Stimulated activated CD8-positive, alpha-beta memory T cell treated with anti-CD3 and anti-CD28 coated beads, Interleukin-7, amount 100 ng/mL, for 1 hour (primary cell): ENCODE measurements at places on chromosomes 4 and X.

DNA sequence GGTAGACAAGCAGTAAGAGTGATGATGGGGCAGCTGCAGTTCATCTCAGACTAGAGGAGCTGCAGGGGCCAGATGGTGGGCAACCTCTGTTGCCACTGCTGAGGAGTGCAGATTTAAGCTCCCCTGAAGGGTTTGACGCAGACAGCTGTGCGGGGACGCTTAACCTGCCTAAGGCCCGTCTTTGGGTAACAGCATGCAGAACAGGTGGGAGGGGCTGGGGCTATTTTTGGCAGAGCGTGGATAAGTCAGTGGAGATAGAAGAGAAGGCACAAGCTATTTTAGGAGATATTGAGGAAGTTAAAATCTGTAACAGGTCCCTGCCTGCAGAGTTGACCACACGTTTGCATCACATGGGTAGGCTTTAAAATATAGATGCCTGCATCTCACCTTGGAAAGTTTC, 10.5 kb downstream of the CD99 start:
- DNase-seq: no peak

DNA sequence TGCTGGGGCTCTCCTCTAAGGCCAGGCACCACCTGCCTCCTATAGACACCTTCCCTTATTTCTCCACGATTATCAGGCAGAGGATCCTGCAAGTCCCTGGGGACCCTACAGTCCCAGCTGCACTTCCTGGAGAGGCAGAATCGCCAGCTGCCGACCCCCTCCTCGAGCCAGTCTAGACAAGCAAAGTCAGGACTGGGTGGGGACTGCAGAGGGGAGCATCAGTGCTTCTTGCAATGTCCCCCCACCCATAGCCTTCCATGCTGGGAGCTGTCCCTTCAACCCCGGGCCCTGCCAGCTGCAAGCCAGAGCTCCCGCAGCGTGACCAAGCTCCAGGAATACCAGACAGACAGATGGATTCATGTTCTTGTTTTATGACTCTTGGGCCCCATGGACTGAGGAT, 1.4 kb upstream of the CRMP1 start:
- DNase-seq: no peak

- DNase-seq: no peak
Observed at GRCh38 chr4:53659737-53660136, 68.5 kb upstream of the LNX1 start.

GRCh38 chrX:132401935-132402334, 86.9 kb downstream of the MBNL3 start:
- no peak for DNase-seq

- no peak for DNase-seq
Observed at GRCh38 chr4:26141911-26142638, 178.7 kb upstream of the RBPJ start.

GRCh38 chr4:89298788-89299152, 8.8 kb downstream of the GPRIN3 start:
- no peak for DNase-seq

DNA sequence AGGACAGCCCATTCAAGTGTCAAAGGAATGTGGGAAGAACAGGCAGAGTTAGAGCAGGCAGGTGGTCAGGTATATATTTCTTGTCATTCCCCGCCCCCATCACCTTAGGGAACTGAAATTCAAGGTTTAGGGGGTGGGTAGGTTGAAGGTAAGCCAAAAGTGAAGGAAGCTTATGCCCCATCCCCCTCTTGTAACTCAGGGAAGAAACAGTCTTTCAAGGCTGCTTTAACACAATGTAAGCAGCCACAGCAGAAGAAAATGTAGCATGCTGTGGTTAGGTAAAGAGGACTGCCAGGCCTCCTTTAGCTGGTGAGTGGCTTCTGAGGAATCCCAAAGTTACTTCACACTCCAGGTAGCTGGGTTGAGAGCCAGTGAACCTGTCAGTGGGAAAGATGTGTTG, 122.3 kb downstream of the RS1 start:
- no peak for DNase-seq

GRCh38 chrX:41591906-41592305, 96.9 kb upstream of the GPR34 start:
- DNase-seq: no peak

- no peak for DNase-seq
Observed at GRCh38 chr4:173696011-173696410, 166.0 kb upstream of the HAND2 start.

DNA sequence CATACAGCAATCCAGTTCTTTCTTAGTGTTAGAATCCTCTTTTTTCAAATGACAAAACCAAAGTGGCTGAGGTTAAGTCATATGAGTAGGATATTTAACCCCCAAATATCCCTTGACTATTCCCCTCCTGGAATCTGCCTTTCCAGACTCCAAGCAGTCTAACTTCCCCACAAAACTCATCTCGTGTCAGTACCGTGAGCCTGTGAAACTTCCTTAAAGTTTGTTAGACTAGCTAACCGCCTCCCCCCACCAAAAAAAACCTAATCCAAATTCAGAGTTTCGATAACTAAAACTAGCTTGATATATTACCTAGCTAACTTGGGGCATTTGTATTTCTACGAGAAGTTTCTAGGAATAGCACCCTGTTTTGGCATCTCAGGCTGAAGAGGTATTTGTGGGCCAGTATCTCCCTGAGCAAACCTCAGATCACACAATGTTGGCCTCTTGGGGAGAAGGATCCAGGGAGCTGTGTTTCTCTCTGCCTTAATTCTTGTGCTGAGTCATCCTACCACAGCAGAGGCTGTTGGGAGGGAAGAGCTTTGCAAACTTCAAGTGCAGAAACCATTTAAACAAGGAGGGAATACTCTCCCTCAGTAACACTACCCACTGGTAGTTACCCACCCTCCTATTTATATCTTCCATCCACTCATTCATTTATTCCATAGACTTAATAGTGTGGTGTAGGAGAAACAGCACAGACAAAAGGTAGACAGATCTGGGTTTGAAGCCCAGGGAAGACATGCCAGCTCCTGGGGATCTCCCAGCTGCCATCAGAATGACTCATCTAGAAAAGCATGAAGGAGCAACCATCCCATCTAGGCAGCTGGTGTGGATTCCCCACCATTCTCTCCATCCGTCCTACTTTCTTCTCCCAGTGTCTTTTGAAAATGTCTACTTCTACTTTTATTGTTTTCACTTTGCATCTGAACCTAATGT, 39.3 kb upstream of the TXK start:
- no peak for DNase-seq

- no peak for DNase-seq
Observed at GRCh38 chr4:20078644-20079043, 173.1 kb upstream of the SLIT2 start.

DNA sequence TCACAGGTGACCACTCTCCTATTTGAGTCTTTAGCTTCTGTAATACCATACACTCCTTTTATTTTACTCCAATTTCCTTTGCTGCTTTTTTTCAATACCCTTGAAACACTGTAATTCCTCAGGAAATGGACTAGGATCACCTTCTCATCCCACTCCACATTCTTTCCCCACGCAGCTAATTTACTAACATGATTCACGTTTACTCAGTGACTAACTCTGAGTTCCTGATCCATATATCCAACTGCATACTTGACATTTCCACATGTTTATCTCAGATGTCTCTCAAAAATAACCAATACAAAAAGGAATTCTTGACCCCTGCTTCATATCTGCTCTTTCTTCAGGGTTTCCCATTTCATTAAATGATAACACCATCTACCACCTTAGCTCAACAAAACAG, 19.9 kb downstream of the RPS6KA6 start:
- no peak for DNase-seq

DNA sequence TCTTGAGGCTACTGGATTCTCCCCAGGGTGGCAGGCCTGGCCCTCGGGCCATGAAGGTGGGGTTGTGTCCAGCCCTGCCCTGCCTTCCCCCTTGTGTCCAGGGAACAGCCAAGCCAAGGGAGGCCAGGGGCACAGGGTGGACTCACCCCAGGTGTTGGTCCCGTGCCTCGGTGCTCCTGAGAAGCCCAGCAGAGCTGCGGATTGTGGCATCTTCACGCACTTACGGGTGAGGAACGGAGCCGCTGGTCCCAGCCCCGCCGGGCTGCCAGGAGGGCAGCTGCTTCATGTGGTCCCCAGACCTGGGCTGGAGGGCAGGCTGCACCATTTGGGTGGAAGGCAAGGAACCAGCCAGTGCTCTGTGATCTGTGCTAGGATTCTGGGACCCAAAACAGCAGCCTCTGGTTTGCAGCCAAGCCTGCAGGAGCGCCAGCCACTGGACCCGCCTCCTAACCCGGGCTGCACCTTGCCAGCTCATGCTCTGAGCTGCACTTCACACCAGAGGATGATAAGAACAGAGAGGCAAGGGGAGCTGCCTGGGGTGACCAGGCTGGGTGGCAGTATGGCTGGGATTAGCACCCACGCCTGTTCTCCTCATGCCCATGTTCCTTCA, 36.1 kb upstream of the HMX1 start:
- no peak for DNase-seq

- no peak for DNase-seq
Observed at GRCh38 chr4:122894827-122895226, 27.6 kb downstream of the NUDT6 start.

DNA sequence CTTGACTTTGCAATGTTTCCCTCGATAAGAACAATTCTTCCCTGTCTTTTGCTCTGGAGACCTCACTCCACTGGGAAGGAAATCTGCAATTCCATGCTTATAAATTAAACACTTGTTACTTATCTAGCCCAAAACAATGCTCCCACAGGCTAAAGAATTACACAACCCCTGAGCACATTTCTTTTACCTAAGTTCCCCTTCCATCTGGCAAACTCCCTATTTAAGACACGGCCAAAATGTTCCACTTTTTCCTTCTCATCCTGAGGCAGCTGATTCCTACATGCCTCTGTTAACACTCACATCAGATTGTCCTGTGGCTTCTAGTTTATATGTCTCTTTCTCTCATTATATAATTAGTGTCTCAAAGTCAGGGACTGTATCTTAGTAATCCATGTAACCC, 211.7 kb downstream of the COX18 start:
- no peak for DNase-seq

DNA sequence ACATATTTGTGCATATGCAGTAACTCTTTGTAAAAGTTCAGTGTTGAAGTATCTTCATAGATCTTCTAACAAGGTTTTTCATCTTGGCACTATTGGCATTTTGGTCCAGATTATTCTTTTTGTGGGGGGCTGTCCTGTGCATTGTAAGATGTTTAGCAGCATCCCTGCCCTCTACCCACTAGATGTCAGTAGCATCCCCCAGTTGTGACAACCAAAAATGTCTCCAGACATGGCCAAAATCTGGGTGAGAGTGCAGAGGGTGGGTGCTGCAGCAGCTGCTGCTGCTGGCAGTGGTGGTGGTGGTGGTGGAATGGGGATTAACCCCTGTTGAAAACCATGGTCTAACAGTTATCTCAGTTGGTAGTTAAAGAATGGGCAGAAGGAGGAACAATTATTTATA, 370.0 kb downstream of the GPAT3 start:
- DNase-seq: no peak

DNA sequence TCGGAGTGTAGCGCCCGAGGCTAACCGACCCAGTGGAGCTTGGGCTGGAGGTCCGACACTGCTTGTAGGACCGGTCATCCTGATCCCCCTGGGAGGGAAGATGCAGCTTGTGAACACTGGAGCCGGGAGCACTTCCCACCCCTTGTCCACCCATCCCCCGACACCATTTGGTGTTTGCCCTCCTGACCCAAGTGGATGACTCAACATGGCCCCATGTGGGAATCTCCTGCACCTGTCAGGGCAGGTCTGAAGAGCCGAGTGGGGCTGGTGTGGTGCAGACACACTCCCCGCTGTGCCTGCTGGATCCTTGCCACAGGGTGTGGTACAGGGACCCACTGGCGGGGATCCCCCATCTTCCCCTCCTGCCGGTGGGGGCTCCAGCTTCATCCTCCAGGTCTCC, 90.0 kb upstream of the AFAP1 start:
- DNase-seq: no peak

GRCh38 chr4:78150543-78150864, 93.4 kb downstream of the FRAS1 start:
- no peak for DNase-seq

DNA sequence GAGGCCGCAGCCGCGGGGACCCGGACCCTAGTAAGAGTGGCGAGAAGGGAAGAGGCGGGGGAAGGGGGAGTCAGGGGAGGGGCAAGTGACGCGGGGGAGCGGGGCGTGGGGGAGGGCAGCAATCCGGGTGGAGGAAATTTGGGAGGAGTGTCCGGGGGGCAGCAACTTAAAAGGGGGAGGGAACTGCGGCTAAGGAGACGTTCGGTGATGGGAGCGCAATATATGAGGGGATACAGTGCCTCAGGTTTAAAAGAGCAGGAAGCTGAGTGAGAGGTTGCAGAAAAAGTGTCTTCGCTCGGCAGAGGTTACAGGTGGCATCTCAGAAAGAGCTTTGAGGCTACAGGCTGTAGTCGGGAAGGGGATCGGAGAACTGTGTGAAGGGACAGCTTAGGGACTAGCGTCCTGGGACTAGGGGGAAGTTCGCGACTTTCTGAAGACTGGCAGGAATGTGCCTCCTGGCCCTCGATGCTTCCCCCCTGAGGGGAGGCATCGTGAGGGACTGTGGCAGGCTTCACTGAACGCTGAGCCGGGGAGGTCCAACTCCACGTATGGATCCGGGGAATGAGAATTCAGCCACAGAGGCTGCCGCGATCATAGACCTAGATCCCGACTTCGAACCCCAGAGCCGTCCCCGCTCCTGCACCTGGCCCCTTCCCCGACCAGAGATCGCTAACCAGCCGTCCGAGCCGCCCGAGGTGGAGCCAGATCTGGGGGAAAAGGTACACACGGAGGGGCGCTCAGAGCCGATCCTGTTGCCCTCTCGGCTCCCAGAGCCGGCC, 519 bp downstream of the FOXO4 start:
- no peak for DNase-seq

DNA sequence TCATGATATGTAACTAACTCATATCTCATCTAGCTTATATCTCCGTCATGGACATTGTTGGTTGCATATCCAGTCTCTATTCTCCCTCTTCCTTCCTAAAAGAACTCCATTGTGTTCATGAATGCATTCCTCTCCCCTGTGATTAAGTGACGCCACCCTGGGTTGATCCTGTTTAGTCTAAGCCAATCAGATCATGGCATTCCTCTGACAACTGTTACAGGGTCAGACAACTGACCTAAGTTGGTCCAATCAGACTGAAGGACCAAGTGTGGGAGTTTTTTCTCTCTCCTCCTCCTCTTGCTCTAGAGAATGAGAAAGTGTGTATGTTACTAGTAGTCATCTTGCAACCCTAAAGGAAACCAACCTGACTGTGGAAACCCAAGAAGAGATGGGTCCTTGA, 3.6 kb downstream of the APOO start:
- DNase-seq: no peak

GRCh38 chr4:1974840-1975239, 33.9 kb downstream of the NELFA start:
- no peak for DNase-seq

GRCh38 chrX:2145692-2146367, 354.9 kb downstream of the DHRSX start:
- no peak for DNase-seq

- DNase-seq: no peak
Observed at GRCh38 chrX:130699618-130700017, 203.4 kb downstream of the ENOX2 start.

GRCh38 chr4:142408003-142408441, 438.1 kb downstream of the INPP4B start:
- DNase-seq: no peak

DNA sequence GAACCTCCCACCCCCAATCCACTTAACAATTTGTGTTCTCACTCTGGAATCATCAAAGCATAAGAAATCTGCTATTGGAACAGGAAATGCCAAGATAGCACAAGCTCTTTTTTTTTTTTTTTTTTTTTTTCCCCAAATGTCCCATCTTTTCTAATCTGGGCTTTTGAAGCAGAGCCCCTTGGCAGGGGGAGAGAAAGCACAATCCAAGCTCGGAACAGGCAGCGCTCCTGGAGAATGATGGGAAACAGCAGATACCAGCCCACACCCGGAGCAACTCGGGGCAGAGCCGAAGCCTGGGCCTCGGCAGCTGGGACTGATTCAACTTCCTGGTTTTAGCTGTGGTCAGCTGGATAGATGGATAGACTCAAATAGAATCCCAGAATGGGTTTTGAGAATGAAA, 235.1 kb downstream of the QDPR start:
- DNase-seq: no peak
